ENCODE measurements at places on chromosomes 2 and 18.
A peak's percentile ranks its signal among the peaks of the same experiment; 100 is the strongest.

GRCh38 chr18:12034241-12035100 is 53.2 kb downstream of the IMPA2 start:
- DNase-seq: no peak

GRCh38 chr18:44516450-44516849 is 164.2 kb upstream of the SETBP1 start:
- DNase-seq: no peak

GRCh38 chr2:106095478-106096298 is 98.4 kb downstream of the UXS1 start:
- DNase-seq: peak; percentile 72

- DNase-seq: no peak
Measured at GRCh38 chr2:65528241-65528574, 95.8 kb upstream of the SPRED2 start.

GRCh38 chr2:134446383-134447017 is 192.6 kb downstream of the MGAT5 start:
- DNase-seq: no peak

DNA sequence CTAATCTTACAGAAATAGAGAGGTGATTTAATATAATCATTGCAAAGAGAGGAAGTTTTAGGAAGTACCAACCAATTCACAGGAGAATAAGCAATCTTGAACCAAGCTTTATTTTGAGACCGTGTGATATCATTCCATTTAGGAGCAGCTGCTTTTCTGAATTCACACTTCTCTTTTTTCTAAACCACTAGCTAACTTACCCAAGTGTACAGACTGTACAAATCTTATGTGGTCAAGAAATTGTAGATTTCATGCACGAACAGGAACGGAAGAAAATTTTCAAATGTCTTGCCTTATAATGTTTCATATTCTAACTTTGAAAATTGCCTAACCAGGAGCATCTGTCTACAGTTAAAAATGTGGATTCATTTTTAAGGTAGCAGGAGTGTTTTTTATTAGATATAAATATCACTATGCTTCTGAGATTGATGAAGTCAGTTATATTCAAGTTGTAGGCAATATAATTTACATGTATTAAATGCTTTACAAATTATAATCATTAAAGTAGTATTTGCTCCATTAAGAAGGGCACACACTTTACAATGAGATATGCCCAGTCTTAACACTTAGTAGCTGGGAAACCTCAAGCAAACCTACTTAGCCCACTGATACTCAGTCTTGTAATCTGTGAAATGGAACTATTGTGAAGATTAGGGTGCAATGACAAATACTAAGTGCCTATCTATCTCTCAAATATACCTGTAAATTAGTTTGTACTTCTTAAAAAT is 302.2 kb upstream of the STON1 start:
- no peak for DNase-seq
